ENCODE measurements at places on chromosomes 3 and 15. TPM values are rescaled to one million over a fixed set of nuclear protein-coding genes. Genes with fewer than 3 reads are reported as not detected.
A peak's percentile ranks its signal among the peaks of the same experiment; 100 is the strongest.

SLCO3A1 gene
- total RNA-seq: 5.5 TPM

PXK gene
- 49.9 TPM for total RNA-seq

DNA sequence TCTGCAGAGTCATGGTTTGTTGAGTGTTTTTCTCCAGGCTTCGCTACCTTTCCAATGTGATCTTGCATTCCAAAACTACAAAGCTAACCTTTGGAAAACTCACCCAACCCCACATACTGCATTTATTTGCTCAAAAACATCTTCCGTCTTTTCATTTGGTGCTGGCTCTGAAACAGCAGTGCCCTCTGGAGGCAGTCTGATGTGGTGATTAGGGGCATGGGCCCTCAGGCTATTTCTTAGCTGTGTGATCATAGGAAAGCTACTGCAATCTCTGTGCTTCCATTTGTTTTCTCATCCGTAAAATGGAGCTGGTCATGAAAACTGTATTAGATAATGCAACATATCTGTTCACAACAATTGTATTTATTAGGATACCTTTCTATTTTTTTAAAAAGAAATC, 47.0 kb downstream of the MTHFS start:
- no peaks in the 10 kb centered on the region for H3K4me1 ChIP-seq
- no peaks in the 10 kb centered on the region for H3K27me3 ChIP-seq
- H3K27ac ChIP-seq: no peak overlapping the region

DNA sequence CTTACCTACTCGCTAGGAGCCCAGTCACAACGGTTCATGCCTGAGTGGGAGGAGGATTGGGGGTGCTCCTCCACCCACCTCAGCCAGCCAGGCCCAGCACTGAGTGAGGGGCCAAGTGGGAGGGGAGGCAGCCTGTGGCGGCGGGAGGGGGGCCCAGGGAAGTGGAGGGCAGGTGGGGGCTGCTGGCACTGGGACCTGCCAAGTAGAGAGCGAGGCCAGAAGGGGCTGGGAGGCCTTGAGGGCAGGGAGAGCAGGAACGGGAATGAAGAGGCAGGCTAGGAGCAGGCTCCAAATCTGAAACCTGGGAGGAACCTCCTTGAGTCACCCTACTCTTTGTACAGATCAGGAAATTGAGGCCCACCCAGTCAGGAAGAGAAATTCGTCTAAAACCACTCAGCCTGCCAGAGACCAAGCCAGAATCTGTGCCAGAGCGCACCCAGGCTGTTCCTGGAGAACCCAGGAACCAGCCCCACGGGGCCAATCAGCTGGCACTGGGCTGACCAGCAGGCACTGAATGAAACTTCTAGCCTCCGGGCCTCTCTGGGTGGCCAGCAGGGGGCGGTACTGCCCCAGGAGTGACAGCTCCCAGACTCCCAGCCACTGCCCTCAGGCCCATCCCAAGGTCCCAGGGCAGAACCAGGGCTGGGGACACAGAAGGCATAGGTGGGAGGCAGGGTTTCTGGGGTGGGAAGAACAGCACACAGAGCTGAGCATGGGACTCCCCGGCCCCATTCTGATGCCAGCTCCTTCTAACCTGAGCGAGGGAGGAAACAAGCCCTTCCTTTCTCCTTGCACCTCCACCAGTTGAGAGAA, 14.8 kb upstream of the CYP11A1 start:
- H3K36me3 ChIP-seq: no peaks in the 10 kb centered on the region
- peak; percentile 86 for DNase-seq
- no peaks in the 10 kb centered on the region for H3K27me3 ChIP-seq
- no peak overlapping the region for H3K4me3 ChIP-seq

DNA sequence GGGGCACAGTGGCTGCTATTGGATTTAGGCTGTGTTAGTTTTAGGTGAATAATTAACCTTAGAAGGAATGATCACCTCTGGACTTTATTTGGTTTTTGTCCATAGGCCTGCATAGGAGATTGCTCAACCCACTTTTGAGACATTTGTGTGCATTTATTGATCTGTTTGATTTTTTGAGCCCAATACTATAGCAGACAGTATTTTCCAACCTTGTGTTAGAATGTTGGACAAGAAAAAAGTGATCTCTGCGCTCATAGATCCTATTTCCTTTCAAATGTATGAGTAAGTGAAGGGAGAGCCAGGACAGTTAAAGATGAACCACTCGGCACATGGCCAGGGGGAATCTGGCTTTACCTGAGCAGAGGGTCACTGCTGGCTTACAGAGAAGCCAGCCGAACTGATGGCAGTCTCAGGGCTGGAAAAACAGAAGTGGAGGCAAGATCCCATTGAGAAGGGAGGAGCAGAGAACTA, 8.8 kb upstream of the TOPBP1 start:
- no peaks in the 10 kb centered on the region for H3K36me3 ChIP-seq
- peaks cover 33% of the 10 kb centered on the region for H3K27me3 ChIP-seq
- no peak for DNase-seq
- H3K4me3 ChIP-seq: no peak overlapping the region
- no peak overlapping the region for H3K27ac ChIP-seq
- peaks cover 6% of the 10 kb centered on the region for H3K4me1 ChIP-seq

SLC28A1 gene
- total RNA-seq: not detected

RHCG gene
- not detected for total RNA-seq

FBLN2 gene
- total RNA-seq: 18.7 TPM

- H3K4me1 ChIP-seq: no peaks in the 10 kb centered on the region
- DNase-seq: no peak
- H3K36me3 ChIP-seq: no peaks in the 10 kb centered on the region
- H3K4me3 ChIP-seq: no peak overlapping the region
- H3K27me3 ChIP-seq: no peaks in the 10 kb centered on the region
These were observed 14.3 kb upstream of the ADPGK start for GRCh38 chr15:72797834-72798233.

GRCh38 chr15:35559683-35560082, 13.7 kb upstream of the DPH6 start:
- H3K4me3 ChIP-seq: no peak overlapping the region
- no peaks in the 10 kb centered on the region for H3K36me3 ChIP-seq
- H3K27ac ChIP-seq: no peak overlapping the region

- H3K27ac ChIP-seq: no peak overlapping the region
- DNase-seq: no peak
- no peaks in the 10 kb centered on the region for H3K27me3 ChIP-seq
- no peak overlapping the region for H3K4me3 ChIP-seq
- H3K36me3 ChIP-seq: peaks cover 20% of the 10 kb centered on the region
These were observed 318.0 kb upstream of the CTDSPL start for GRCh38 chr3:37543666-37544065.

ZNF385D gene
- total RNA-seq: 1.2 TPM

GRCh38 chr15:64597477-64597822, 137.1 kb downstream of the ZNF609 start:
- H3K4me1 ChIP-seq: peaks cover 27% of the 10 kb centered on the region
- no peak overlapping the region for H3K4me3 ChIP-seq
- no peaks in the 10 kb centered on the region for H3K36me3 ChIP-seq

ZNF502 gene
- 7.3 TPM for total RNA-seq

- no peak for DNase-seq
- H3K27me3 ChIP-seq: no peaks in the 10 kb centered on the region
- no peak overlapping the region for H3K4me3 ChIP-seq
- no peaks in the 10 kb centered on the region for H3K36me3 ChIP-seq
- H3K27ac ChIP-seq: peak overlapping the region; percentile 63
These were observed 141.3 kb upstream of the PDZRN3 start for GRCh38 chr3:73765878-73766545.

GRCh38 chr3:126372413-126373145, 15.4 kb upstream of the KLF15 start:
- no peak overlapping the region for H3K4me3 ChIP-seq
- no peaks in the 10 kb centered on the region for H3K27me3 ChIP-seq
- H3K27ac ChIP-seq: no peak overlapping the region
- H3K36me3 ChIP-seq: no peaks in the 10 kb centered on the region
- peaks cover 6% of the 10 kb centered on the region for H3K4me1 ChIP-seq
- DNase-seq: peak; percentile 63

Measured in sigmoid colon (tissue), 7 donors.